Activated CD4-positive, alpha-beta memory T cell treated with anti-CD3 and anti-CD28 coated beads for 36 hours (primary cell): ENCODE measurements at places on chromosomes 5 and 9. TPM values are rescaled to one million over a fixed set of nuclear protein-coding genes. Genes with fewer than 3 reads are reported as not detected.

Gene WNK2
- total RNA-seq, result 1.2 TPM

Gene SPINK4
- not detected for total RNA-seq

DNA sequence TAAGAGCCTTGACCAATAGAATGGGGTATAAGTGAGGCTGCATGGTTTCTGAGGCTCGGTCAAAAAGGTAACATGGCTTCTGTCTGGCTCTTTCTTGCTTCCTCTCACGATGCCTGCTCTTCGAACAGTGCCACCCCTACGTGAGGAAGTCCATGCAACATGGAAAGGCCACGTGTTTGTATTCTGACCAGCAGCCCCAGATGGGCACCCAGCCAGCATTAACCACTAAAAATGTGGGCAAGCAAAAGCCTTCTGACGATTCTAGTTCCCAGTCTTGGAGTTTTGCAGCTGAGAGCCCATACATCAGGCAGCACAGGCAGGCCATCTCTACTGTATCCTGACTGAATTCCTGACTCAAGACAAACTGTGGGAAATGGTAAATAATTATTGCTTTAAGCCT is 24.2 kb upstream of the NREP start:
- DNase-seq, result no peak

- DNase-seq, result no peak
Measured at GRCh38 chr9:105360344-105360743, 87.5 kb upstream of the FSD1L start.
